Caki2 (cell line): ENCODE measurements at places on chromosomes 5 and 9. TPM values are rescaled to one million over a fixed set of nuclear protein-coding genes. Genes with fewer than 3 reads are reported as not detected.

- peak; percentile 88 for DNase-seq
Measured at GRCh38 chr5:159906943-159907342, 9.3 kb upstream of the ADRA1B start.

DNA sequence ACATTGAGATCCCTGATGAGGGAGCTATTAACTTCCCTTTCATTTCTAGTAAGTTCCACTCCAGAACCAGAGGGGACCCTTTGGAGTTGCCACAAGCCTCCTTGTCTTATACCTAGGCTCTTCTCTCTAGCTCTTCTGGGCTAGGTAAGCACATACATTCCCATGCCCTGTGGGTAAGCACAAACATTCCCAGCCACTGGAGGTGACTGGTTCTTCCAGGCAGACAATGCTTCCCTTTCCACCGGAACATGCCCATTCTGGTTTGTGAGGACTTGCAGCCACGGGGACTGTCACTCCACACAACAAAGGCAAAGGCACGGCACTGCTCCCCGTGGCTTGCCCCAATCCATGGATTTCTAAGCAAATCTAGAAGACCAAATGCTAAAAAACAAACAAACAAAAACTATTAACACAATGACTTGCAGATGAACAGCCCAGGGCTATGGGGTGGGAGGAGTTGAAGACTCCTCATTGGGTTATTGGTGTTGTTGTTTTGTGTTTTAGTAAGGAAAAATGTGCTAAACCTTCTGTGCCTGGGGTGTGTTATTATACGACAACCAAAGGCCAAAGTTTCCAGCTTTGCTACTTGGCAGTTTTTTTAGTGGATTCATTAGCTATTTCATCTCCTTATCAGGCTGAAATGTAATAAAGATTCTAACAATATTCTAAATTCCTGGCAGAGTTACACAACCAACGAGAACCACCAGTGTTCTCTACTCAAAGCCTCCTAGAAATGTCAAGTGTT is 276.2 kb downstream of the SYK start:
- no peak for DNase-seq

- no peak for DNase-seq
Measured at GRCh38 chr9:34991607-34992375, 2.2 kb downstream of the DNAJB5 start.

GRCh38 chr9:134525070-134525815 is 116.4 kb upstream of the COL5A1 start:
- DNase-seq = no peak

- peak; percentile 48 for DNase-seq
Measured at GRCh38 chr5:174596429-174596828, 128.0 kb upstream of the MSX2 start.

Gene COL23A1
- 1.2 and 1.9 TPM in 2 replicates for total RNA-seq

Gene ABHD17B
- 14.6 and 28.0 TPM in 2 replicates for total RNA-seq
